ENCODE measurements at places on chromosomes 7 and 10. TPM values are rescaled to one million over a fixed set of nuclear protein-coding genes. Genes with fewer than 3 reads are reported as not detected.
A peak's percentile ranks its signal among the peaks of the same experiment; 100 is the strongest.

ZNF117 gene
- 26.8 TPM for total RNA-seq

- no peak for DNase-seq
These were observed 61.5 kb downstream of the KCND2 start for GRCh38 chr7:120334475-120334874.

GRCh38 chr10:34334908-34335307 lies 480.2 kb downstream of the PARD3 start:
- DNase-seq, result no peak

- no peak for DNase-seq
These were observed 1165.4 kb downstream of the GATA3 start for GRCh38 chr10:9219860-9220259.

DNA sequence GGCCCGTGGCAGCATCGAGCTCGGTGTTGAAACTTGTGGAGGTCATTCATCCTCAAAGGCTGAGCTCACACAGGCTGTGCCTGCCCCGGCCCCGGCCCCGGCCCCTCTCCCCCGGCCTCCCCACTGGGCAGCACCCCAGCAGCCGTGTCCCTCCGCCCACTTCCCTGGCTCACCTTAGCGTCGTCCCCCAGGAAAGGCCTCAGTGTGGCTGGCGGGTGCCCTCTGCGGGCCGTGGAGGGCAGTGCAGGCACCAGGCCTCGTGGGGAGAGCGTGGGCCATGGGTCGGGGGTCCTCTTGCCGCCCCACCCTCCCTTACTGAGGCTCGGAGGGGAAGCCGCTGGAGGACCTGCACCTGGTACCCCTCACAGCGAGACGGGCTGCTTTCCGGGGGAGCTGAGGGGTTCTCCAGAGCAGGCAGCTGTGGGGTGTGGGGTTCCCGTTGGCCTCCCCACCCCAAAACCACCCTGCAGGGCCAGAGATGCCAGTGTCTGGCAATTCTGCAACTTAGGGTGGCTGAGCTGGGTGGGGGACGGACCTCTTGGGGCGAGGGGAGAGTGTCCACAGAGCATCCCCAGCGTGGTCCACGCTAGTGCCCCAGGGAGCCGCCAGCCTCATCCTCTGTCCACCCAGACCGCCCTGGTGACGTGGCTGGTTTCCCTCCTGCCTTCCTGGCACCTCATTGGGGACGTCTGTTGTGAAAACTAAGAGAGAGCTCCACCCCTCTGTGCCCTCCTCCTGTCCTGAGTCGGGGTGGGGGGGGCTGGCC lies 44.2 kb upstream of the DPYSL4 start:
- DNase-seq, result no peak

MUC12 gene
- 4.0 TPM for total RNA-seq

- no peak for DNase-seq
These were observed 36.6 kb downstream of the ABCB5 start for GRCh38 chr7:20651960-20652544.

STK31 gene
- total RNA-seq, result 0.09 TPM

CCDC136 gene
- 11.7 TPM for total RNA-seq

GRCh38 chr10:82150123-82150900 lies 275.3 kb downstream of the NRG3 start:
- DNase-seq, result no peak

DNA sequence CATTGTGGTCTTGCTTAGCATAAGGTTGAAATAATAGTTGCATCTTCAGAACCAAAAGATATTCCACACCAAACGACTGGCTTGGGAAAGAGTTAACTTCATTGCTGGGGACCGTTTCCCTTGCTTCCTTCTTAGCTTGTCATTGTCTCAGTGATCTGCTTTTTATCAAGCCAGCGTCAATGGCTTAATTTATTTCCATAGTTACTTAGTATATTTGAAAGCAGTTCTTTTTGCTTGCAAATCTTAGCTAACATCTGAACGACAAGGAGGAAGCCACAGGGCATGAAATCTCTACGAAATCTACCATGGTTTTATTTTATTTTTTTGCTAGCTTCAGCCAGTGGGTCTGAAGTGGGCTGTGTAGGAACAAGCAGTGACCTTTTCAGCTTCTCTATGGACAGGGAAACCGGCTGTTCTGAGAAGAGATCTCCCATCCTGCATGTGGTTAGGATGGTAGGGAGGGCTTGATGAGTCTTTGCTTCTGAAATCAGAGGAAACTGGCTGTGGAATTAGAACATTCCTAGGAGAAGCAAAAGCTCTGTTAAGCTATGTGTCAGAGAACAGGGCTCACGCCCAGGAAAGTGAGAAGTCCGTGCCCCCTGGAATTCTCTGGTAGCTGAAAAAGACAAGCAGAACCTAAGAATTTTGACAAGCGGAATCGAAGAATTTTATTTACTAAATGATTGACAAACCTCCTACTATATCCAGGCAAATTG lies 8.0 kb downstream of the SLC18A2 start:
- no peak for DNase-seq

- no peak for DNase-seq
These were observed 3.6 kb upstream of the TMEM120A start for GRCh38 chr7:75998038-75998437.

GNGT1 gene
- not detected for total RNA-seq

FZD1 gene
- 26.6 TPM for total RNA-seq

DNA sequence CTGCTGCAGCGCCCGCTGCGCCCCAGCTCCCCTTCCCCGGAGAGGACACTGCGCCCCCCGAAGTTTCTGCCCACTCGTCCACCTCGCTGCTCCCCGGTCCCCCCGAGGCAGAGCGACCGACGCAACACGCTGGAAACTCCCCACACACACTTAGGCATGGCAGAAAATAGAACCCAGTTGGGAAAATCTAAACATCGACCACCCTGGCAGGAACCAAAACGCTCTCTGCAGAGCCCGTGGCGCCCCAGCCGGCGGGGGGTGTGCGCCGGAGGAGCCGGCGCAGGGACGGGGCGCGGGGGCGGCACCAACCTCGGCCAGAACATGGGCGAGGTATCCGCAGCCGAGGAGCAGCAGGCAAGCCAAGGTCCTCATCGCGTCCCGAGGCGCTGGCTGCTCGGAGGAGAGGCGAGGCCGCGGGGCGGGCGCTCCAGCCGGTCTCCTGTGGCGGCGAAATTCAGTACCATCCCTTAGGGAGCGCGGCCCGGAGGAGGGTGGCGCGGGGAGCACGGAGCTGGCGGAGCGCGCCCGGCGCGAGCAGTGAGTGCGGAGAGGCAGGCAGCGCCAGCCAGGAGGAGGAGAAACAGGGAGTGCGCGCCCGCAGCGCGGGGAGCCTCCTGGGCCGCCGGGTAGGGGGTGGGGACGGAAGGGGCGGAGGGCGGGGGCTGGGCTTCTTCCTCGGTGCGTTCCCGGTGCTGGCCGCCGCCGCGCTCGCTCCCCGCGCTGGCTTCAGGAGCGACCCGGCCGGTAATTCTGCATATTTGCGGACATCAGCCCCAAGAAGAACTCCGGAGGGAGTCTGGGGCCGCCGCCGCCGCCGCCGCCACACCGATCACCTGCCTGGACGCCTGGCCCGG lies 789 bp downstream of the PDGFA start:
- peak; percentile 92 for DNase-seq

DNA sequence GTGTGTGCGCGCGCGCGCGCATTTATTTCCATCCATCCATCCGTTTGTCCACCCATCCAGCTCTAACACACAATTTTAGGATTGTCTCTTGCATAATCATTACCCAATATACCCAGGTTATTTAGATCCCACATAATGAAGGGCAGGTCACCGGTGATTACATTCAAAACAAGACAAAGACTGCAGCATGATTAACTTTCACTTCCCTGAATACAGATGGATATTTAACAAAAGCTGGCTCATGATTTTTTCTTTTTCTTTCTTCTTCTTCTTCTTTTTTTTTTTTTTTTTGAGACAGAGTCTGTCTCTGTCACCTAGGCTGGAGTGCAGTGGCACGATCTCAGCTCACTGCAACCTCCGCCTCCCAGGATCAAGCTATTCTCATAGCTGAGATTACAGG lies 86.2 kb downstream of the SH3PXD2A start:
- no peak for DNase-seq

DNA sequence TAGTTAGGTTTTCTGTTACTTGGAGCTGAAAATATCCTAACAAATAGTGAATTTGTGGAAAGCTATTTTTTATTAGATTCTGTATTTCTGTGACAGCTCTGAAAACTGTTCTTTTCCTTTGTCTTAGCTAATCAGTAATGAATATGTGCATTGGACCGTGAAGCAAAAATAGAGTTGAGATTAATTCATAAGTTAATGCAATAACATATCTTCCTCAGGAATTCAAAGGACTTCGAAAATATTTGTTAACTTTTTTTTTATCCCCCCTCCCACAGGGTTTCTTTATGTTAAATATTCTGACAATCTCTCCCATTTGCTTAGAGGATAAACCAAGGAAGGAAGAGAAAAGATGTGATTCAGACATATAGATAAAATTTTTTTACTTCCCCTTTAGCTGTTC lies 101.4 kb downstream of the PODXL start:
- no peak for DNase-seq

Data from prostate gland (tissue), 2 donors.